ENCODE measurements at places on chromosomes 13 and 19. TPM values are rescaled to one million over a fixed set of nuclear protein-coding genes. Genes with fewer than 3 reads are reported as not detected.

DNA sequence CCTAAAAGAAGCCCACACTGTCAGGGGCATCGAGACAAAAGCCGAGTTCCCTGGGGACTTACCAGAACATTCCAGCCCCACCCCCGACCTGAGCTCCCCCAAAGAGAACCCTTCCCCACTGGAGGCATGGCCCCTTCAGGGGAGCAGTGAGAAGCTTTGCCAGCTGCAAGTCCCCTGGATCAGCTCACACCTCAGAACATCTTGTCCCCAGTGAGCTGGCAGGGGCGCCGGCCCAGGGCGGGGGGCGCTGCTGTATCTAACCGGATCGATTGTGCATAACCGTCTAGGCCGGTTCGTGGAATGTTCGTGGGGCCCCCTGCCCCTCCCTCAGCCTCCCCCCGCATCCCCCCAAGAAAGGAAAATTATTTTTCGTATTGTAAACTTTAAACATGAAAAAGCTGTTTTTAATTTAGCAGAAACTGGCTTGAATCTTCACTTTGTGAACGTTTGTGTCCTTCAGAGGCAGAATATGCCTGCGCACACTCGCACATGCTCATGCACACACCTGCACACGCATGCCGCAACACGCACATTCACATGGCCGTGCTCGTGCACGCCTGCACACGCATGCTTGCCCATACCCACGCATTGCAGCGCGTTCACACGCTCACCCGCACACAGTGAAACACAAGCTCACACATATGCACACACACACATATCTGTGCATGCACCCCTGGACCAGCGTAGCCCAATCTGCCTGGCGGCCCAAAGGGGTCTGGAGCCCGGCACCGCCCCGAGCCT, 12.0 kb upstream of the CRTC1 start:
- DNase-seq, result no peak

- no peak for DNase-seq
These were observed 39.5 kb downstream of the FOXO1 start for GRCh38 chr13:40626977-40627376.

Gene MIA
- 1.7 TPM for total RNA-seq

Gene C19orf73
- total RNA-seq, result 2.6 TPM

GRCh38 chr13:29039212-29039611, 219.1 kb downstream of the MTUS2 start:
- no peak for DNase-seq

DNA sequence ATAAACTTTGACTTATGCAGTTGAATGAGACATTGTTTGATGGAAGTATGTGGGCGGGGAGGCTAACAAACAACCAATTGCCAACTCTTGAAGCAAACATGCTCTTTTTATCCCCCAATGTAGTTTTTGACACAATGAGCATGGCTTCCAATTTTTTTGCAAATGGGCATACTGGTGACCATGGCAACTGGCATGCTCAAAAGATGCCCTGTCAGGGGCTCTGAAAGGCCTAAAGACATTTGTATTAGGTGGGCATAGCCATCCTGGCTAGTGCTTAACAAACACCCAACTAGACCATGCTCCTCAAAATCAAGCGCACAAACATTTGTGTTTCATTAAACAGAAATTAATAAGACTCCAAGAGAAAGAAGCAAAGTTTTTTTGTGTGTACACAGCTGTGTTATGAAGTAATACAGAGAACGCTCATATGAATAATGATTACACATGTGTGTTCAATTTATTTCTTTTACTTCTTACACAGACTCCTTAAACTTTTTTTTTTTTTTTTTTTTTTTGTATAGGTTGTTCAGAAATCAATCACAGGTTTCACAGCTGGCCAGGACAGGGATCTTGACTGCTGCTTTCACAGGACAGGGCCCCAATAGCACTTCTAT, 95.6 kb downstream of the DLEU7 start:
- no peak for DNase-seq

Gene FUT2
- total RNA-seq, result 13.3 TPM

Gene MUC16
- total RNA-seq, result 342 TPM

Gene ZNF20
- 9.0 TPM for total RNA-seq

Gene PBX4
- 2.1 TPM for total RNA-seq

- DNase-seq, result no peak
These were observed 14.9 kb downstream of the MRPS31 start for GRCh38 chr13:40756042-40756441.

DNA sequence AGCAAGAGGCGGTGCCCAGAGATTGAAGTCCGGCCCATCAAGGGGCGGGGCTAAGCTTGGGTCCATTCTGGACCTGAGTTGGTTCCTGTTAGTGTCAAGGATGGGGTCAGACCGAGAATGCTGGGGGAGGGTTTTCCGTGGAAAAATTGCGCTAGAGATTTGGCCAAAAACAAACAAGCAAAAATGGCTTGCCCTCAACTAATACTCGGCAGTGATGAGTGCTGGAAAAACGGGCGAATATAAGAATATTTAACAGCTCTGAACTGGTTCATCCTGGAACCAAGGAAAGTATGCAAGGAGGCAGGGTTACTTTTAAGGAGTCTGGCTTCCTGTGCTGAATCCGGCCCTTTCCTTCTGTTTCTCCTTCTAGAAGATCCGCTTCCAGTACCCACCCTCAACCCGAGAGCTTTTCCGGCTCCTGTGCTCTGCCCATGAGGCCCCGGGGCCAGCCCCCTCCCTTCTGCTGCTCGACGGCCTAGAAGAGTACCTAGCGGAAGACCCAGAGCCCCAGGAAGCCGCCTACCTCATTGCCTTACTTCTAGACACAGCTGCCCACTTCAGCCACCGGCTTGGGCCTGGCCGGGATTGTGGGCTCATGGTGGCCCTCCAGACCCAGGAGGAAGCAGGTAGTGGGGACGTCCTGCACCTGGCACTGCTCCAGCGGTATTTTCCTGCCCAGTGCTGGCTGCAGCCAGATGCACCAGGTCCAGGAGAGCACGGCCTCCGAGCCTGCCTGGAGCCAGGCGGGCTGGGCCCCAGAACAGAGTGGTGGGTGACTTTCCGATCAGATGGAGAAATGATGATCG, 880 bp downstream of the SWSAP1 start:
- no peak for DNase-seq

- no peak for DNase-seq
These were observed 46.9 kb upstream of the UQCRFS1 start for GRCh38 chr19:29259867-29260281.

Gene ZNF560
- not detected for total RNA-seq

DNA sequence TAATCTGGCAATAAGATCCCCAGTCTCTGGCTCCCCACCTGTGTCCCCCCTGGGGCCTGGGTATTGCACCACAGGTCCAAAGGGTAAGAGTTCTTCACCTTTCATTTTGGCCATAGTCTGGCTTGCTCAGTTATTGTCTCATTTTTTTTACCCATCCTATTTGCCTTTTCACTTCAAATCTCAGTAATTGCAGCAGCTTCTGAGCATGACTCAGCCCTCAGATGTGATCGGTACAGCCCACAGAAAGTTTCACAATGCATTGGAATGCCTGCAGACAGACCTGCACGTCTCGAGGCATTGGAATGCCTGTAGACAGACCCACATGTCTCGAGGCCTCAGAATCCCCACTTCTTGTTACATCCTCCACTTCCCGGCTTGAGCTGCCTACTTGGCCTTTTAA, 173.6 kb downstream of the NUFIP1 start:
- DNase-seq, result no peak

DNA sequence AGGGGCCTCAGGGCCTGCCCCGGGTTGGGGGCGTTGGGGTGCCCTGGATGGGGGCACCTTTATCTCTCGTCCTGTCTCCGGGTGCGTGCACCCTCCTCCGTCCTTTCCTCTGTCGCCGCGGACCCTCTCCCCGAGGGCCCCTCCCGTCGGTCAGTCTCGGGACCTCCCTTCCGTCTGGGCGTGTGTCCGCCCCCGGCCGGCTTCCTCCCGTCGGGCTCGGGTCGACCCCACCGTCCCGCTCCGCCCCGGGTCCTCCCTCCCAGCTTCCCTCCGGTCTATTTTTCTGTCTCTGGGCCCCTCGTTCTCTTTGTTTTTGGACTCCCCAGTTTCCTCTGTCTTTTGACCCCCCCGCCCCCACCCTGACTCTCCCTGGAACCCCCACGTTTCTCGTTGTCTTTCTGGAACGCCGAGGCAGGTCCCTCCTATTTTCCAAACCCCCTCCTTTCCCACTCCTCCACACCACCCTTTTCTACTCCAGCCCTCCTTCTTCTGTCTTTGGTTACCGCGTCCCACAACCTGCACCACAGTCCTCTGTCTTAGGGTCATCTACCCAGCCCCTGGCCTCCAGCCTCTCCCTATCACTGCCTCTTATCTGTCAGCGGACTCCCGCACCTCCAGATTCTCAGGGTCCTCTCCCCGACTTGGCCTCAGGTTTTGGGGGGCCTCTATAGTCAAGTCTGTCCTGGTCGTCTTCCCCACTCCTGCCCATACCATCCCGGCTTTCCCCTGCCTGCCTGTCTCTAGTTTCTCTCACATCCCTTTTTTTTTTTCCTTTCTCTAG, 757 bp downstream of the EGLN2 start:
- no peak for DNase-seq

DNA sequence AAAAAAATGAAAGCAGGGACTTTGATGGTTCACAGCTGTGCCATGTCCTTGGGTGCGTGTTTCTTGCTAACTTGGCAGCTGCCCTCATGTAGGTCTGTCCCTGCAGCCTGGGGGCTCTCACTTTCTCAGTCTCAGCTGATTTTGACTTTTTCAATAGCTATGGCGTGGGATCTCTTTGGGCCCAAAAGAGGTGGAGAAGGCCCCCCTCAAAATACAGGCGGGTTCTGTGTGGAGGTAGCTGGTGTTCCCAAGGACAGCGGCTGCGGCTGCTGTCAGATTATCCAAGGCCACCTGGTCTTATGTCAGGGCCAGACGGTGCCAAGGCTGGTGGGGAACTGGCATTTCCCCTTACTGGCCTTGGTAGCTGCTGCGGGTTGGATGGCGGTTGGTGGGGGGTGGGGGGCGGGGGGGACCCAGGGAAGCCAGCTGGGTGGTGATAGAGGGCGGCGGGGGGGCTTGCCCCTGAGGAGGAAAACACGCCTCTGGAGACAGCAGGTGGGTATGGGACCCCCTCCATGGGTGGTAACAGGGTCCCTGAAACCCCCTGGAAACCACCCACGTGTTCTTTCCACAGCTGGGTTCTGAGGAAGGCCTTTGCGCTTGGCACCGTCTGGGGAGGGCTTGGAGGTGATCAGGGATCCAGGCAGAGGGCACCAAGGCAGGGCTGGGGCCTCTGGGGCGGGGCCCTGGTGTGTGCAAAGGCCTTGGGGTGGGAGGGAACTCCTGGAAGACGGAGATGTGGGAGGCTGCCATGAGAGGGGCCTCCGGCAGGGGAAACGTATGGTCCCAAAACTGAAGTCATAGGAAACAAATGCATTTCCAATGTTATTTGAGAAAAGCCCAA, 4.1 kb downstream of the TIMM13 start:
- no peak for DNase-seq

DNA sequence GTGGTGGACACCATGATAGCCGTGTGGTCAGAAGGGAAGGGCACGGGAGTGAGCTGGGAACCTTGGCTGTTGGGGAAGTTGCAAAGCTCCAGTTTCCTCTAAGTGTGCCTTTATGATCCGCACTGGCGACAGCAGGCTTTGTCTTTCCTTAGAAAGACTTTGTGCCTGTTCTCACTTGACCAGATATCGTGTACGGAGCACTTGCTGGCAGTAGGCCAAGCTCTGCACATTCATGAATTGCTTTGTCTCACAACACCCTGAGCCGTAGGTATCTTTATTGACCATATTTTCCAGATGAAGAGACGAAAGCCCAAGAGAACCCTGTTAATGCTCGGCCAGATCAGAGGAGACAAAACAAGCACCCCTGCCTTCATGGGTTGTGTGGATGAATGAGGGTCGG, 15.1 kb downstream of the CUL4A start:
- DNase-seq, result no peak

- DNase-seq, result no peak
These were observed 9.4 kb upstream of the ZNF227 start for GRCh38 chr19:44202974-44203373.

GRCh38 chr19:10419646-10420443, 493 bp upstream of the PDE4A start:
- DNase-seq, result no peak

DNA sequence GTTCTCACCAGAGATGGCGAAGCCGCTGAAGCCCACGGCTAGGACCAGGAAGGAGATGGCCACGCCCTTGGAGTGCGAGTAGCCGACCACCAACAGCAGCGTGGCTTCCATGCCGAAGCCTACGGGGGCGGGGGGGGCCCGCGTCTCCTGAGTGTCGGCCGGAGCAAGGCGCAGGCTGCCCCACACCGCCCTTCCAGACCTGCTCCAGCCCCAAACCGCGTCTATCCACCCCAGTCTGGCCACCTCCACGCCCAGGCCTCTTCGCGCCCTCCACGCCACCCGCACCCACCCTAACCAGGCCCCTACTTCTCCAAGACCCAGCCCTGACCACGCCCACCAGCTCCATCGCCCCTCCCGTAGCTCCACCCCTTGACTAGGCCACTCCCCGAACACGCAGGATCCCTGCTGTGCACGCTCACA, 6.2 kb downstream of the GFY start:
- DNase-seq, result no peak

- DNase-seq, result no peak
These were observed 66.5 kb downstream of the NDFIP2 start for GRCh38 chr13:79547211-79548195.

GRCh38 chr13:103703246-103703645, 637.0 kb upstream of the SLC10A2 start:
- no peak for DNase-seq

GRCh38 chr13:59641261-59641660, 522.5 kb downstream of the DIAPH3 start:
- no peak for DNase-seq

- no peak for DNase-seq
These were observed 189.8 kb downstream of the KCTD12 start for GRCh38 chr13:76696370-76696769.

GRCh38 chr13:74289107-74289506, 154.9 kb upstream of the KLF12 start:
- DNase-seq, result no peak

- DNase-seq, result no peak
These were observed 8.9 kb downstream of the PODNL1 start for GRCh38 chr19:13929340-13929739.

GRCh38 chr13:112703449-112704284, 13.8 kb downstream of the ATP11A start:
- DNase-seq, result no peak

DNA sequence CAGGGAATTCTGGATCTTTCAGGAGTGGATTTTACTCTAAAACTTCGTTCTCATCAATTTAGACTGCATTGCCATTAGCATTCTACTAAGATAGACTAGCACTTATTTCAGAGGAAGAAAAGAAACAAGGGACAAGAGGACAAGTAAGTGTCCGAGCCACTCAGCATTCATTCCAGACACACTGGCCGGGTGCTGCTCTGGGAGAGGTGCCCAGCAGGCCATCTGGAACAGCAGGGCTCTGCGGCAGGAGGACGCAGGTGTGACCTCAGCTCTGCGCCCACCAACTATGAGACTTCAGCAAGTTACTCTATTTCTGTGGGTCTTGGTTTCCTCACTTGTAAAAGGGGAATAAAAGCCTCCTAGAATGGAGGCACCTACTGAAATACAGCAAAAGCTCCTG, 4.2 kb downstream of the EPS15L1 start:
- DNase-seq, result no peak

GRCh38 chr13:107124129-107124718, 556.3 kb upstream of the ARGLU1 start:
- DNase-seq, result no peak
